ENCODE measurements at places on chromosomes 12 and 14. TPM values are rescaled to one million over a fixed set of nuclear protein-coding genes. Genes with fewer than 3 reads are reported as not detected.

DNA sequence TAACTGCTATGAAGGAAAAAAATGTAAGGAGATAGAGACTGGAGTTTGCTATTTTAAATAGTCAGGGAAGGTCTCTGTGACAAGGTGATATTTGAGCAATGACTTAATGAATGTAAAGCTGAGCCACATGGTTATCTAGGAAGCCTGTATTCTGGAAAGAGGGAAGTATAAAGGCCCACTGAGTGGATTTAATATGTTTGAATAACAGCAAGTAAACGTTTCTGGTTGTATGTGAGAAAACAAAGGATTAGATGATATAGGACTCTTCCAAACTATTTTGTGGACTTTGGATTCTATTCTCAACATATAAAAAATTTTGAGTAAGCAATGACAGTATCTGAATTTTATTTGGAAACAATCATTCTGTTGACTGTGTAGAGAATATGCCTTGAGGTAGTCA is 5.2 kb downstream of the LRRIQ1 start:
- H3K4me3 ChIP-seq: no peak overlapping the region
- H3K27me3 ChIP-seq: no peaks in the 10 kb centered on the region
- no peaks in the 10 kb centered on the region for H3K36me3 ChIP-seq
- H3K27ac ChIP-seq: no peak overlapping the region

The DEPDC4 gene
- total RNA-seq: not detected

The ATL1 gene
- 13.5 TPM for total RNA-seq

The LBHD2 gene
- not detected for total RNA-seq

DNA sequence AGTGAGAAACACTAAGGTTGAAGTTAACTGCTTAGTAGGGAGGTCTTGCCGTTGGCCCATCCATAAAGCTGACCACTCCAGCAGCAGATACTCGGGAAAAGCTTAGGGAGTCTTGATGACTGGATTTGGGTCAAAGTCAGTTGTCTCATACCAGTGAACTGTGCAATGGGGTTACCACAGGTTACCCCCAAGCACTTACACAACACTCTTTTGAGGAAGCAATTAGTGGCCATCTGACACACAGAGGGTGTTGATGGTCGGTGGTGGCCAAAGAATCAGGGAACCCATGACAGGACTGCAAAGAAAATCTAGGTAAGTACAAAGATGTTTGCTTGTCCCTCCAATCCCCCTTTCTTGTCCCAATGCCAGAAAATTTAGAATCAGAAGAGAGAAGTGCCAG is 410.2 kb downstream of the APAF1 start:
- H3K27me3 ChIP-seq: no peaks in the 10 kb centered on the region
- H3K4me3 ChIP-seq: no peak overlapping the region
- no peak overlapping the region for H3K27ac ChIP-seq

GRCh38 chr12:129075460-129076208 is 222.4 kb downstream of the GLT1D1 start:
- H3K27me3 ChIP-seq: no peaks in the 10 kb centered on the region
- H3K4me3 ChIP-seq: no peak overlapping the region
- no peaks in the 10 kb centered on the region for H3K4me1 ChIP-seq
- H3K27ac ChIP-seq: no peak overlapping the region

GRCh38 chr12:79331870-79332269 is 358.9 kb downstream of the PAWR start:
- no peak overlapping the region for H3K27ac ChIP-seq
- DNase-seq: no peak
- H3K27me3 ChIP-seq: no peaks in the 10 kb centered on the region
- no peaks in the 10 kb centered on the region for H3K4me1 ChIP-seq

DNA sequence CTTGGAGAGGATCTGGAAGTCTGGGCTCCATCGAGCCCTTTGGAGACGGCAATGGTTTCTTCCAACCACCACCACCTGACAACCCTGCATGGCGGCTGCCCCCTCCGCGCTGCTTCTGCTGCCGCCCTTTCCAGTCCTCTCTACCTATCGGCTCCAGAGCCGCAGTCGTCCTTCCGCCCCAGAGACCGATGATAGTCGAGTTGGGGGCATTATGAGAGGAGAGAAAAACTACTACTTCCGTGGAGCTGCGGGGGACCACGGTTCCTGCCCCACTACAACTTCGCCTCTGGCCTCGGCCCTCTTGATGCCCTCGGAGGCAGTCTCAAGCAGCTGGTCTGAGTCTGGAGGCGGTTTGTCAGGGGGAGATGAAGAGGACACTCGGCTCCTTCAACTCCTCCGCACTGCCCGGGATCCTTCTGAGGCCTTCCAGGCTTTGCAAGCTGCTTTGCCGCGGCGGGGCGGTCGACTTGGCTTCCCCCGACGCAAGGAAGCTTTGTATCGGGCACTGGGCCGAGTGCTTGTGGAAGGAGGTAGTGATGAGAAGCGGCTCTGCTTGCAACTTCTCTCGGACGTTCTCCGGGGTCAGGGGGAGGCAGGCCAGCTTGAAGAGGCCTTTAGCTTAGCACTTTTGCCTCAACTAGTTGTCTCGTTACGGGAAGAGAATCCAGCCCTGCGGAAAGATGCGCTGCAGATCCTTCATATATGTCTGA is 499 bp downstream of the TOGARAM1 start:
- H3K4me1 ChIP-seq: peaks cover 79% of the 10 kb centered on the region
- DNase-seq: peak; percentile 11
- peak overlapping the region; percentile 94 for H3K4me3 ChIP-seq
- no peaks in the 10 kb centered on the region for H3K36me3 ChIP-seq
- H3K27ac ChIP-seq: peak overlapping the region; percentile 88
- H3K27me3 ChIP-seq: no peaks in the 10 kb centered on the region

The ADIPOR2 gene
- 69.8 TPM for total RNA-seq

- no peaks in the 10 kb centered on the region for H3K36me3 ChIP-seq
- H3K4me1 ChIP-seq: peaks cover 32% of the 10 kb centered on the region
- peak within 1 kb of the TSS; percentile 91 for H3K27ac ChIP-seq
- peak; percentile 73 for DNase-seq
- peak within 1 kb of the TSS; percentile 89 for H3K4me3 ChIP-seq
- H3K27me3 ChIP-seq: no peaks in the 10 kb centered on the region
Observed at GRCh38 chr12:54419088-54419887, at the start of gene ITGA5. Gene ITGA5 (minus strand): TSS chr12:54419266. CDS start chr12:54419198, 68 bp downstream.

DNA sequence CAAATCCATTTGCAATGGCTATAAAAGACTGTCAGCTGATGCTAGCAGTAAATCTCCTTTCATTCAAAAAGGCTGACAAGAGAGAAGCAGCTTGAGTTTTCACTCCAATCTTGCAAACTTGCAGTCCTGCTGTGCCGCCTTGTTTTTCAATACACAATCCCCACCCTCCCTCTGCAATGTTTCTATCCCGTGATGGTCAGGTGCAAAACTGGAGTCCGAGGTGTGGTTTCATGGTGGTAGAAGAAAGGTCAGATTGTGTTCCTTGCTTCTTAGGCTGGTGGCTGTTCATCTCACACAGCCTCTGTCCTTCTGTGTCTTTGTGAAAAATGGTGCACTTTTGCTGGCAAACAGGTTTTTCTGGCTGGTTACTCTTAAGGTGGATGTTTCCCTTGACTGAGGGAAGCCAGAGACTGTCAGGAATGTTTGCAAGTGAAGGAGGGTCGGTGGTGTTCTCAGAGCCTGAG is 27.7 kb upstream of the TBX3 start:
- H3K27me3 ChIP-seq: no peaks in the 10 kb centered on the region
- no peaks in the 10 kb centered on the region for H3K4me1 ChIP-seq
- H3K27ac ChIP-seq: no peak overlapping the region
- no peak overlapping the region for H3K4me3 ChIP-seq
- DNase-seq: no peak

DNA sequence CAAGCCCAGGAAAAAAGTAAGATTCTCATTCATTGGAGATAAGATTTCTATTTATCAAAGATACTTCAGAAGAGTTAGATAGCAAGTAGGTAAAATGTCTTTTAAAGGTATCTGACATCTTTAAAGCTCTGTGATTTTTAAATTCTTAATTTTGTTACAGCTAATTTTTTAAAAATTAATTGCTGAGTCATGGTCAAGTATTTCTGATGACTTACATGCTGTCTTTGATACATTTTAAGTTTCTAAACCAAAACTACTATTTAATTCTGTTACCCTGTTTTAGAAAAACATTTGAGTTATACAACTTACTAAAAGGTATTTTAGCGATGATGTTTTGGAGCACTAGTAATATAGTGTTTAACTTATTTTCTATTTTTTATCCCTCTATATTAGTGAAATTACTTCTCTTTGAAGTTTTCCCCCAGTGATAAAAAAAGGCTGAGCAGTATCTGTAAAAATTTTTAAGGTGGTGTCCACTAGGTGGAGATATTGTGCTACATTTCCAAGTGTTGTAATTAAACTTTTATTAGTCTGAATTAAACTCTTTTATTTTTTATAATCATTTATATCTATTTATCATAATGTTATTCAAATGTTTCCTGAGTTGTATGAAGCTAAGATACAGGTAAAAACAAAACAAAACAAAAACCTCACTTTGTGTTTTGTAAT is 11.5 kb downstream of the ALG10 start:
- H3K4me3 ChIP-seq: no peak overlapping the region
- DNase-seq: no peak
- no peaks in the 10 kb centered on the region for H3K27me3 ChIP-seq

DNA sequence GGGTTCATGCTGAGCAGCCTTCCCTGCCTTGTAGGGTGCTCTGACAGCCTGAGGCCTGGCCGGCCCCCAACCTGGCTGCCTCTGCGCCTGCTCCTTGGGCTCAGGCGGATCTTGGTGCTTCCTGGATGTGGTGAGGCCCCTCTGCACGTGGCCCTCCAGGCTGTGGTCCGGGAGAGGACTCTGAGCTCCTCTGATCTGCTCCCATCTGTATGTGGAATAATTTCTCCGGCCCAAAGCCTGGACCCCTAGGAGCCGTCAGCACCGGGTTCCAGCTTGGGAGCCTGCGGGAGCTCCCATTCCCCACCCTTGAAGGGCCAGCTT is 21.3 kb upstream of the EIF2B2 start:
- H3K4me1 ChIP-seq: no peaks in the 10 kb centered on the region
- no peak overlapping the region for H3K4me3 ChIP-seq
- H3K27ac ChIP-seq: peak overlapping the region; percentile 60
- DNase-seq: no peak
- no peaks in the 10 kb centered on the region for H3K36me3 ChIP-seq
- H3K27me3 ChIP-seq: no peaks in the 10 kb centered on the region

GRCh38 chr14:54798465-54799124 is 104.0 kb downstream of the GCH1 start:
- no peak for DNase-seq
- H3K4me1 ChIP-seq: no peaks in the 10 kb centered on the region
- no peaks in the 10 kb centered on the region for H3K27me3 ChIP-seq
- no peak overlapping the region for H3K4me3 ChIP-seq
- no peak overlapping the region for H3K27ac ChIP-seq

- H3K27ac ChIP-seq: peak overlapping the region; percentile 36
- no peaks in the 10 kb centered on the region for H3K4me1 ChIP-seq
- no peaks in the 10 kb centered on the region for H3K36me3 ChIP-seq
- DNase-seq: no peak
- H3K4me3 ChIP-seq: no peak overlapping the region
- H3K27me3 ChIP-seq: no peaks in the 10 kb centered on the region
Observed at GRCh38 chr12:92462049-92462448, 240.7 kb upstream of the PLEKHG7 start.

DNA sequence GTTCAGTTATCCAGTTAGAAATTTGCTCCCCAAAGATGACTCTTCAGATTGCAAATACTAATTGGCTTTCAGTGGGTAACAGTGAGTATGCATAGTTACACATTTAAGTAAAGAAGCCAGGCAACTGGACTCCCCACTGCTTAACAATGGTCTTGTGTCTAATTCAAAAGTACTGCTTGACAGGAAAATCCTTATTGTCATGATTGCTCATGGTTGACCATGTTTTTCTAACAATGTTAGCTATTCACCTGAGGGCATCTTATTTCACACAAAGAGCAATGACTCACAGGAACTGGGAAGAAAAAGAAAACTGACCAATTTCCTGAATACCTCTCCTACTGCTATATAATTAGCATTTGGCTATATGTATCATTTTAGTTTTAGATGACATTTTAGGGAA is 33.7 kb upstream of the ALG10B start:
- no peak overlapping the region for H3K27ac ChIP-seq
- H3K4me1 ChIP-seq: no peaks in the 10 kb centered on the region
- H3K27me3 ChIP-seq: no peaks in the 10 kb centered on the region
- no peaks in the 10 kb centered on the region for H3K36me3 ChIP-seq
- no peak overlapping the region for H3K4me3 ChIP-seq
- no peak for DNase-seq

- H3K27me3 ChIP-seq: no peaks in the 10 kb centered on the region
- DNase-seq: no peak
- no peaks in the 10 kb centered on the region for H3K36me3 ChIP-seq
Observed at GRCh38 chr14:64195199-64195598, 99.0 kb downstream of the ESR2 start.

GRCh38 chr14:46653031-46653755 is 1.6 kb upstream of the RPL10L start:
- H3K4me1 ChIP-seq: no peaks in the 10 kb centered on the region
- DNase-seq: no peak
- no peaks in the 10 kb centered on the region for H3K36me3 ChIP-seq
- H3K4me3 ChIP-seq: no peak overlapping the region
- no peak overlapping the region for H3K27ac ChIP-seq
- H3K27me3 ChIP-seq: no peaks in the 10 kb centered on the region

- H3K27ac ChIP-seq: peak within 1 kb of the TSS; percentile 77
- no peaks in the 10 kb centered on the region for H3K27me3 ChIP-seq
- DNase-seq: peak; percentile 79
- no peaks in the 10 kb centered on the region for H3K36me3 ChIP-seq
Observed at GRCh38 chr12:105084251-105085250, at the start of gene ALDH1L2. Gene ALDH1L2 (minus strand): TSS chr12:105084458. CDS start chr12:105084436, 22 bp downstream.

The BCL7A gene
- 10.7 TPM for total RNA-seq

The AKAP6 gene
- total RNA-seq: 6.5 TPM

GRCh38 chr14:100440207-100440631 is 117.1 kb downstream of the SLC25A47 start:
- DNase-seq: peak; percentile 59
- no peaks in the 10 kb centered on the region for H3K27me3 ChIP-seq
- no peak overlapping the region for H3K4me3 ChIP-seq
- no peaks in the 10 kb centered on the region for H3K4me1 ChIP-seq

GRCh38 chr14:67733616-67734015 is 31.9 kb downstream of the RDH12 start:
- DNase-seq: no peak
- H3K36me3 ChIP-seq: no peaks in the 10 kb centered on the region
- no peak overlapping the region for H3K4me3 ChIP-seq
- H3K4me1 ChIP-seq: no peaks in the 10 kb centered on the region
- no peaks in the 10 kb centered on the region for H3K27me3 ChIP-seq

- no peaks in the 10 kb centered on the region for H3K27me3 ChIP-seq
- peaks cover 13% of the 10 kb centered on the region for H3K4me1 ChIP-seq
- H3K4me3 ChIP-seq: no peak overlapping the region
- DNase-seq: peak; percentile 20
- H3K27ac ChIP-seq: no peak overlapping the region
Observed at GRCh38 chr12:93223440-93224426, 154.0 kb upstream of the NUDT4 start.

GRCh38 chr12:53298164-53298563 is 1.3 kb upstream of the MYG1 start:
- H3K27me3 ChIP-seq: no peaks in the 10 kb centered on the region
- H3K36me3 ChIP-seq: peaks cover 7% of the 10 kb centered on the region
- peaks cover 41% of the 10 kb centered on the region for H3K4me1 ChIP-seq
- DNase-seq: no peak
- H3K27ac ChIP-seq: no peak overlapping the region
- H3K4me3 ChIP-seq: no peak overlapping the region
